ENCODE measurements at places on chromosomes 1 and 21.
A peak's percentile ranks its signal among the peaks of the same experiment; 100 is the strongest.

DNA sequence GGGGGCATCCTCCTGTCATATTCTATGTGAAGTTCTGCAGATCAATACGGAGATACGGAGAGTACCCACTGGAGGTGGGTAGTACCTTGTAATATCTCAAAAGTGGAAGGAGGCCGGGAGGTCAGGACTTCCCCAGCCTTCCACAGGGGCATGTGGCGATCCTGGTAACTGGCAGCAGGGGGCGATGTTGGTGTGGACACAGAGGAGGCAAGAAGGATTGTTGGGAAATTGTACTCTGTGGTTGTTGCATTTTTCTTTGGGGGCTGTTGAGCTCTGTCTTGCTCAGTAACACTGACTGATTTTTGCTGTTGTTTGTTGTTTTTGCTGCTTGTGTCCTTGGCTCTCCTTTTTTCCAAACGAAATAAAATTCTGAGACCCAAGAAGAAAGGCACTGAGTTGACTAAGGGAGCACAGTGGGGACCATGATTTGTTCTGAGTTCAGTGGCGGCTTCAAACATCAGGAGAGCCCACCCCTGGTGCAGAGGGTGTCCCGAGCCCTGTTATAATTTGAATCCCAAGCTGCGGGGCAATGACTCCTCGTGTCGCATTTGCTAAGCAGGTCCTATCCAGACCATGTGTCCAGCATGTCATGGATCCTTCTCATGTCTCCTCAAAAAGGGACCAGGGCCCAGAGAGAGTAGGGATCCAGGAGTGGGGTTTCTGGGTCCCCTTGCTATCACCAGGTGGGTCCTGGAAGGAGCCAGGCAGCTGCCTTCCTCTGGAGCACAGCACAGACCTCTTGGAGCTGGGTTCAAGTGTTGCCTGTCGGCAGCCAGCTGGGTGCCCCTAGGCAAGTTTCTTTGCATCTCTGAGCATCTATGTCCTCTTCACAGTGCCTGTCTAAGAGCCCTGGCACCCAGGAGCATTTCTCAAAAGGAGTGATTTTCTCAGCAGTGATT is 22.8 kb downstream of the LHX4 start:
- peak; percentile 75 for DNase-seq

- DNase-seq = peak; percentile 70
Observed at GRCh38 chr1:156385534-156386031, 16.6 kb downstream of the RHBG start.

GRCh38 chr1:218878369-218878768 is 295.3 kb upstream of the LYPLAL1 start:
- no peak for DNase-seq

DNA sequence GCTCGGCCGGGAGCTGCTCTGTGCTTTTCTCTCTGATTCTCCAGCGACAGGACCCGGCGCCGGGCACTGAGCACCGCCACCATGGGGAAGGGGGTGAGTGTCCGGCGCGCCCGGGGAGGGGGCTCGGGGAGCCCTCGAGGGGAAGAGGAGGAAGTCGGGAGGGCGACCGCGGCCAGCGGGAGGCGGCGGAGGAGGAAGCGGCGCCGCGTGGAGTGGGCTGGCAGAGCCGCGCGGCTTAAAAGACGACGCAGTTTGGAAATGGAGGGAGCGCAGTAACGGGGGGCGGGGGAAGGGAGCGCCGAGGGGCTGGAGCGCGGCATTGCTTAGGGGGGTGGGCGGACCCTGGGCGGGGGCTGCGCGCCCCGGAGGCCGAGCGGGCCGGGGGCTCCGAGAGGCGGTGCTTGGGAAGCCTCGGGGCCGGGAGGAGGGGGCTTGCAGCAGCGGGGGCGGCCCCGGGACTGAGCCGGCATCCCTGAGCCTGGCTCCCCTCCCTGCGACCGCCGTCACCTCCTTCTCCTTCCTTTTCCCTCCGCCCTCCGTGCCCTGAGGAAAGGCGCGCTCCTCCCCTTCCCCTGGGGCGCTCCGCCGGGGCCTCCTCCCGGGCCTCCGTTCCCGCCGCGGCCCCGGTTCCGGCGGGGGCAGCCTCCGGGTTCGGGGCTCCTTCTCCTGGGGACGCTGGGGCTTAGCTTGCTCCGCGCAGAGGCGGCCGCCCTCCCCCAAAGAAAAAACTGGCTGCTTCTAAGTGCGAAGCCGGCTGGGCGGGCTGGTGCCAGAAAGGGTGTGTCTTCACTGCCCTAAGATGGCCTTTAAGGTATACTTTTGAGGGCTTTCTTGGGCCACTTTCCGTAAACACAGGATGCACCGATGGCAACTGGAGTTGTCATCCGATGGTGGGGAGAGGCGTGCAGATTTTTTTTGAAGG is 648 bp downstream of the ATP1A1 start:
- DNase-seq = peak; percentile 58

GRCh38 chr1:29912425-29912824 is 676.1 kb downstream of the PTPRU start:
- no peak for DNase-seq

GRCh38 chr21:44500111-44500510 is 39.9 kb downstream of the KRTAP10-1 start:
- DNase-seq = no peak

DNA sequence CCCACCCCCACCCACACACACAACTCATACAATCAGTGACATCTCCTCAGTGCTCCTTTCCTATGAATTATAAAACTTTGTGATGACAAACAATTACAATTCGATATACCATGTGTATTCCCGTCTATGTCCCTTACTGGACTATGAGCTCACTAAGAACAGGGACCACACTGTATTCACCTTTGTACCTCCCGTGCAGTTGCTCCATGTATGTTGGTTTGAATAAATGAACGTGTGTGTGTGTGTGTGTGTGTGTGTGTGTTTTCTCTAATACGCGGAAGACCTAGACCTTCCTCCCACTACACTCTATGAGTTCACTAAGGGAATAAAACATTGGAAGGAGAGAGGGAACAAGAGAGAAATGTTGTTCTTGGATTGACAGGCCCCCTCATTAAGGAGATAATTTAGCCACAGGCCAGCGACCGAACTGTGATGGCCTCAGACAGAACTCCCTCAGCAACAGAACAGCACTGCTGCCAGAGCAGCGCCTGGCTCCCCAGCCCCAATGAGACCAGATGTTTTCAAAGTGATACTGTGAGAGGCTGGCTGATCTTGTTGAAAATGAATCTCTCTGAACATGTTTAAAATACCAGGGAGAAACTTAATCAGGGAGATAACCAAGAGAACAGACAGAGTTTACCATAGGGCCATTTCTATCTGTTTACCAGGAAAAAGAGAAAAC is 21.7 kb downstream of the BCAR3 start:
- no peak for DNase-seq

GRCh38 chr1:203612932-203613682 is 13.5 kb upstream of the ATP2B4 start:
- DNase-seq = no peak

- no peak for DNase-seq
Observed at GRCh38 chr1:32184650-32185049, 5.2 kb downstream of the TXLNA start.

DNA sequence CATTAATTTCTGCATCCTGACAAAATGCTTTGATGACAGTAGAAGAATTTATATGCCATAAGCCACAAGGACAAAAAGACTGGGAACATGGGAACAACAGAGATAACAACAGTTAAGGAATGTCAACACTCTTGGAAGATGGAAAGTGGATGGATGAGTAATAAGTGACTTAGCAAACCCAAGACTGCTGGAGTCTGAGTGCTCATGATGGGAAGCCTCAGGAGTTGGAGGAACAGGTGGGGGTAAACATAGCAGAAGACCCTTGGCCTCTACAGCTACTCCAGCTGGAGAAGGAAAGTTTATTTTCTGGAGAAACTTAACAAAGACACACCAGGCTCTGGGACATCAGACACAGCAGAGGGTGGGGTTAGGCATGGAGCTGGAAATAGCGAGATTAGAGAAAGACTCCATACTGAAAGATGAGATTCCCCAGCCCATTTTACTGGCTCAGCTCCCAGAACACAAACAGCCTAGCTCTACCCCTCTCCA is 13.6 kb downstream of the G0S2 start:
- DNase-seq = no peak

- no peak for DNase-seq
Observed at GRCh38 chr1:101316799-101317198, 80.0 kb downstream of the S1PR1 start.

GRCh38 chr1:7068552-7068951 is 283.3 kb downstream of the CAMTA1 start:
- no peak for DNase-seq

GRCh38 chr1:213061263-213061662 is 10.2 kb downstream of the RPS6KC1 start:
- DNase-seq = no peak

DNA sequence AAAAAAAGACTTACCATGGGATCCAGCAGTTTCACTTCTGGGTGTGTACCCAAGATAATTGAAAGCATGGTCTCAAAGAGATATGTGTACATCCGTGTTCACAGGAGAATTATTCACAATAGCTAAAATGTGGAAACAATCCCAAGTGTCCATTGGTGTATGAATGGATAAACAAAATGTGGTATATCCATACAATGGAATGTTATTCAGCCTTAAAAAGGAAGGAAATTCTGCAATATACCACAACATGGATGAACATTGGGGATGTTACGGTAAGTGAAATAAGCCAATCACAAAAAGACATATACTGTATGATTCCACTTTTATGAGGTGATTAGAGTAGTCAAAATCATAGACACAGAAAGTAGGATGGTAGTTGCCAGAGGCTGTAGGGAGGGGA is 7.0 kb upstream of the TUT4 start:
- DNase-seq = no peak

DNA sequence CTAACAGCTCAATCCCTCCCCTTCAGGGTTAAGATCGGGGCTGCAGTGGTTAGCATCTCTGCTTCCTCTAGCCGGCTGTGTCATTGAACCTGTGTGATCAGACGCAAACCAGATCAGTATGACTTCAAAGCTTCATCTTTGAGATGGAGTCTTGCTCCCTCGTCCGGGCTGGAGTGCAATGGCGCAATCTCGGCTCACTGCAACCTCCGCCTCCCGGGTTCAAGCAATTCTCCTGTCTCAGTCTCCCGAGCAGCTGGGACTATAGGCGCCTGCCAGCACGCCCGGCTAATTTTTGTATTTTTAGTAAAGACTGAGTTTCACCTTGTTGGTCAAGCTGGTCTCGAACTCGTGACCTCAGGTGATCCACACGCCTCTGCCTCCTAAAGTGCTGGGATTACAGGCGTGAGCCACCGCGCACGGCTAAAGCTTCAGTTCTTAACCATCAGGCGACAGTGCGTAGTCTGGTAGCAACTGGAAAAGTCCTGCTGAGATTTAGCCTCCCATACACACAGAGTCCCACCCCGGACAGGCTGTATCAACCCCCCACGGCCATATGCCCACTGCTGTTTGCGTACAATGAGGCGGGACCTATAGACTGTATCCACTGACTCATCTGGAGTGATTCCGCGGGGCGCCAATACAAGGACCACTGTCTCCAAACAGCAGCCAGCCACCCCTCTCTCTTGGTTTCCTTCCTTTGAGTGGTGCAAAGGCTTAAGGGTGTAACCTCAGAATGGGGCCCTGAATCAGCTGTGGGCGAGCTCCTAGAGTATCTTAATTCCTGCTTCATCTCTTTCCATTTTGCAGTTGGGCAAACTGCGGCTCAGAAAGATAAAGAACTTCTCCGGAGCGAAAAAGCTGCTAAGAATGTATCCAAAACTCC is 23.3 kb downstream of the CELA3A start:
- peak; percentile 86 for DNase-seq

DNA sequence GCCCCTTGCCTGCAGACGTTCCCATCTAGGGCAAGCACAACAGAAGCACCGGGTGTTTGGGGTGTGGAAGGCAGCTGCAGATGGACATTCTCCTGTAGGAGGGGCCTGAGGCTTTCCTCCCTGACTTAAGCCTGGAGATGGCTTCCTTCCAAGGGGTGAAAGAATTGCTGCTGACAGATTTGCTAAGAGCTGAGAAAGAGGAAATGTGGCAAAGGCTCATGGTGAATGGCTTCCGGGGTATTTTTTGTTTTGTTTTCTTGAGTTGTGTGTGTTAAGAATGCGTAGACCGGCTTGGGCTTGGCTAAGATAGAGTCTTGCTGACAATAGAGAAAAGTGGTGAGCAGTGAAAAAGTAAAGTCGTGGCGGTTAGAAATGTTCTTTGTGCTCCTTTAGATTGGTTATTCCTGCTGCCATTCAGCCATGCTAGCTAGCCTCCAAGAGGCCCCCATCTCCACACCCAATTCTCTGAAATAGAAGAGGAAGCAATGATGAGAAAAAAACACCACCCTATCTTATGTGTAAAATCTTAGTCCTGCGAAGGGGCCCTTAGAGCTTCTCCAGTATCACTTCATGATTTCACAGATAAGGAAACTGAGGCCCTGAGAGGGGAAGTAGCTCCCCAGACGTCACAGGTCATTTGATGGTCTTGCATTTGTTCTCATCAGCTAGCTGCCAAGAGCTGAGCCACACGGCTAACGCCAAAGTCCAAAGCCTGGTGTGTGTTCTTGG is 36.9 kb downstream of the EIF2D start:
- no peak for DNase-seq

- DNase-seq = no peak
Observed at GRCh38 chr21:40457741-40458140, 389.2 kb downstream of the DSCAM start.

- no peak for DNase-seq
Observed at GRCh38 chr21:40313260-40313659, 446.0 kb downstream of the PCP4 start.

DNA sequence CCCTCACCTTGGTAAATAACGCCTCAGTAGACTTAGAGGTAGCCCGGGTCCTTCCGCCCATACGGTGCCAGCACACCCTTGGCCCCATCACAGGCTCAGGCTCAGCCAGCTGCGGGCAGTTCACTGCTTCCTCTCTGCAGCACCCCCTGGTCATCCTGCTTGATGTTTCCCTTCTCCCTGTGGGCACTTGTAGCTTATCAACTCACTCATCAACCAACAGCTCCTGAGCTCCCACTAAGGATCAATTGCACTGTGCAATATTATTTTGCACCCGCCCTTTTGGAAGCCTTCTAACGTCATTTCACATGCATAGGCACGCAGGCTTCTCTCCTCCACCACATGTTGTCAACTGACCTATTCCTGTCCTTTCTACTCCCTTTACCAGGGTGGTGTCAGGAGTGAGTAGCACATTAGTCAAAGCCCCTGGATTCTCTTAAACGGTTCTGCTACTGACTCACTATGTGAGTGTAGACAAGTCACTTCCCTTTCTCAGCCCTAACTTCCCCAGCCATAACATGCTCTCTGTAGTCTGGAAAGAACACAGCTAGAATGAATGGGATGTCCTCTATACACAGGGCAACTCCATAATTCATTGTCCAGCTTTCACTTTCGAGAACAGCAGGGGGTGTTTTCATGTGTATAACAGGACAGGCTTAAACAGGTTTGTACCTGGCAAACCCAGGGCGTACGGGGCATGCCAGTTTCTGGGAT is 47.1 kb upstream of the IRF2BP2 start:
- peak; percentile 56 for DNase-seq

Measured in stimulated activated CD4-positive, alpha-beta T cell treated with anti-CD3 and anti-CD28 coated beads, Interleukin-1b, Interleukin-23, amount 100 ng/mL, for 48 hours (primary cell).